Right lung (tissue), 10 donors: ENCODE measurements at places on chromosomes 12 and 14.

GRCh38 chr14:24160850-24161804 is at the start of gene IRF9:
Gene IRF9, plus strand, starts transcription at chr14:24161265. Its CDS starts 880 bp downstream, at chr14:24162145.
- peak; percentile 90 for DNase-seq

GRCh38 chr12:54358191-54358944 is 5.9 kb downstream of the GPR84 start:
- no peak for DNase-seq

- DNase-seq, result no peak
Measured at GRCh38 chr12:49824895-49825294, 3.3 kb downstream of the NCKAP5L start.

DNA sequence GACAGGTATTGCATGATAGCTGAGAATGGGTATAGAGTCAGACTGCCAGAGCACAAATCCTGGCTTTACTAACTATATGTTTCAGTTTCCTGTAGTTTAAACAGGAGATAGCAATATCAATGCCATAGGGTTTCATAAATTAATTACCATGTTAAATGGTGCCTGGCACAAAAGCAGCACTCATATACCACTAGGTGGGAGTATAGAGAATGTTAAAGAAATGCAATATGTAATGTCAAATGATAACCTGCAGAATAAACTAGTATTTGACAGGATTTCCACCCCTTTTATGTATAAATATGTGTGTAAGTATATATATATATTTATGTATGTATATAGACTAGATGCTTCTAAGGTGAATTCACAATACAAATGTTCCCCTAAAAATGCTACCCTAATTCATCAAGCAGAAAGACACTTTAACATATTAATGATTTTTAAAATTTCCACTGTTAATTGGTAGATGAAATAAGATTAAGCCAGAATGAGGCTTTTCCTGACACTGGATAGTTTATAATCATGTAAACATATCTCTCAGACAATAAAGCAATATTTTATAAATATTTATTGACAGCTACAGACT is 8.6 kb downstream of the WDR89 start:
- no peak for DNase-seq

GRCh38 chr14:97649752-97650151 is 852.6 kb downstream of the VRK1 start:
- no peak for DNase-seq

- no peak for DNase-seq
Measured at GRCh38 chr12:54624315-54625279, 10.1 kb downstream of the LACRT start.

DNA sequence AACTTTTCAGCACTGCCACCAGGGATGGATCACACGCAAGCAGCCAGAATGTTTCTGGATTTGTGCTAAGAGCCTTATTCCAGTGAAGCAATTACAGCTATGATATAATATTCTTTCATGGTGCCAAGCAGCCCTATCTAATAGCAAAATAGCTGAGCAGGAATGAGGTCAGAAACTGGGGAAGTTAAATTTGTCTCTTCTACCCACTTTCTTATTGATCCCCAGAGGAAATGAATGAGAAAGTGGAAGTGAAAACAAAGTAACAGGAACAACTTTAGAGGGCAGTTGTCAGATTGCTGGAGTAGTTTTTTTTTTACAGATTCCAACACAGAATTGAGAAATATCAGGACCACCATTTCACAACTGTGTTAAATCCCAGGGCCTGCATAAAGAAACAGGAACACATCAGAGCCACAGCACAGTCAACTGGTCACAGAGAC is 44.8 kb downstream of the GCH1 start:
- no peak for DNase-seq

- no peak for DNase-seq
Measured at GRCh38 chr14:85221832-85222231, 308.1 kb upstream of the FLRT2 start.

- no peak for DNase-seq
Measured at GRCh38 chr14:55874785-55875184, 243.4 kb upstream of the PELI2 start.

DNA sequence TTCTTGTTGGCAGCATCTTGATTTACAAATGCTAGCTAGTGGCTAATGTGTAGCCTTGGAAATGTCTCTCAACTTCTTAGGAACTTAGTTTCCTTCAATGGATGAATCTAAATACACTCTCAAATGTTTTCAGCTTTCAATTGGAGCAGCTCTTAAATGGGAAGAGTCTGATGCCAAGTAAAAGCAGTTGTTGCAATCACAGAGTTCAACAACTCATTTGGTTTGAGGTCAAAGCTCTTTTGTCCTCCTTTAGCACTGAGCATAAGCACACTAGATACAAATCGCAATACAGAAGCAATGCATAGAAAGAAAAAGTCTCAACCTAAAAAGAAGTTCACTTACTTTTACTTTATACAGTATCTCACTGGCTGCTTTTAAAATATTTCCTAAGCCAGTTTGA is 986.1 kb upstream of the FLRT2 start:
- DNase-seq, result no peak

- DNase-seq, result no peak
Measured at GRCh38 chr14:85415015-85415712, 114.8 kb upstream of the FLRT2 start.

- DNase-seq, result no peak
Measured at GRCh38 chr14:76040704-76041103, 55.1 kb downstream of the IFT43 start.

GRCh38 chr14:28398506-28398905 is 368.1 kb upstream of the FOXG1 start:
- DNase-seq, result no peak

- DNase-seq, result no peak
Measured at GRCh38 chr12:79388011-79388410, 302.8 kb downstream of the PAWR start.

GRCh38 chr14:99684410-99684934 is 374 bp downstream of the CYP46A1 start:
- DNase-seq, result no peak

DNA sequence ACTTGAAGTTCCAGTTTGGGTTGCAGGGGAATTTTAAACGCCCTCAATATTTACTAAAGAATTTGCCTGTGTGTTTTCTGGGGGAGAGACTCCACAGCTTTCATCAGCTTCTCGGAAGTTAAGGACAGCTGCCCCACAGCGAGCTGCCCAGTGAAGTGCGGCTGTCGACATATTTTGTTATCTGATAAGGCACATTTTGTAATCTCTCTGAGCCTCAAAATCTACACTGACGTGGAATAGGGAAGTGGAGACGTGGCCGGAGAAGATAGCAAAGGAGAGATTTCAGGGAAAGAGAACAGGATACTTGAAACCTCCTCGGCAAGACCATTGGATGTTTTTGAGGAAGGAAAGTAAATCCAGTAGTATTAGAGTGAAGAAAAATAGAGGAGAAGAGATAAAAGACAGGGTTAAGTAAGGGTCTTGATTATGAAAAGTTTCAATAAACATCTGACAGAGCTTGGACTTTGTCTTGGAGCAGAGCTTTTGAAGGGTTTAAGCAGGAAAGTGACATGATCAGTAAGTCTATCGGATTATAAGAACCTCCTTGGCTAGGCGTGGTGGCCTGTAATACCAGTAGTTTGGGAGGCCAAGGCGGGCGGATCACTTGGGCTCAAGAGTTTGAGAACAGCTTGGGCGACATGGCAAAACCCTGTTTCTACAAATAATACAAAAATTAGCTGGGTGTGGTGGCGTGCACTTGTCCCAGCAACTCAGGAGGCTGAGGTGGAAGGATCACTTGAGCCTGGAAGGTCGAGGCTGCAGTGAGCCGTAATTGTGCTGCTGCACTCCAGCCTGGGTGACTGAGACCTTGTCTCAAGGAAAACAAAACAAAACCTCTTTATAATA is 1.1 kb downstream of the POLR3B start:
- DNase-seq, result no peak
